Heart right ventricle (tissue), 16 donors: ENCODE measurements at places on chromosomes 3 and 15. TPM values are rescaled to one million over a fixed set of nuclear protein-coding genes. Genes with fewer than 3 reads are reported as not detected.

The TNFSF10 gene
- total RNA-seq = 41.8 TPM

- DNase-seq = no peak
- peaks cover 44% of the 10 kb centered on the region for H3K4me1 ChIP-seq
- H3K36me3 ChIP-seq = no peaks in the 10 kb centered on the region
- peaks cover 100% of the 10 kb centered on the region for H3K27me3 ChIP-seq
Measured at GRCh38 chr3:147410526-147411237, 1.5 kb downstream of the ZIC1 start.

DNA sequence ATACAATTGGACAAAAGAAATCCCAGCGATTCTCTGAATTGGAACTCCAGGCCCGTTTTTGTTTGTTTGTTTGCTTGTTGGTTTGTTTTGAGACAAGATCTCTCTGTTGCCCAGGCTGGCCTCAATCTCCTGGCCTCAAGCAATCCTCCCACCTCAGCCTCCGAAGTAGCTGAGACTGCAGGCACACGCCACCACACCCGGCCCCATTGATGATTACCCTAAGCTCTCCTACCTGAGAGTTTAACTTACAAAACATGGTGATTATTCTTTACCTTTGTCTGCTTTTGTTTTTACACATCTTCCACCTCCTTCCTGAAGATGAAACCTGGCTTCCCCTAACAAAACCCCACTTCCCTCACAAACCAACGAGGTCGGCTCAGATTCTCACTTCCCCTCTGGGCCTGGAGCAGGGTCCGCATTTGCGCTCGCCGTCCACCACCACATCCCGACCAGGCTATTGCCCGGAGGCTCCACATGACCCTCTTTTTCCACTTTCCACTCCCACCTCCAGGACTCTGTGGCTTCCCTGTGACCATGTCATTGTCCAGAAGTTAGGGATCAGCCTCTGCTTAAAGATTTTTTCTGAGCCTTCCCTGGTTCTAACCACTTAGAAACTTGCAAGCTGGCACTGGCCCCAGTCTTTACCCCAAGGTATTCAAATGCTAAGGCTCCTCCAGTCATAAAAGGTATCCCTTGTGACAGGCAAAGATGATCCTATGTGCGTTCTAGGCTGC lies 14.8 kb downstream of the KLHL6 start:
- H3K27ac ChIP-seq = no peak overlapping the region
- H3K27me3 ChIP-seq = no peaks in the 10 kb centered on the region
- no peak overlapping the region for H3K4me3 ChIP-seq

- H3K36me3 ChIP-seq = no peaks in the 10 kb centered on the region
- no peaks in the 10 kb centered on the region for H3K4me1 ChIP-seq
- DNase-seq = no peak
- H3K4me3 ChIP-seq = no peak overlapping the region
Measured at GRCh38 chr3:18047052-18047451, 304.6 kb upstream of the TBC1D5 start.

GRCh38 chr3:56629047-56629446 lies 54.0 kb downstream of the TASOR start:
- H3K27me3 ChIP-seq = no peaks in the 10 kb centered on the region
- H3K27ac ChIP-seq = no peak overlapping the region
- peaks cover 28% of the 10 kb centered on the region for H3K36me3 ChIP-seq
- H3K4me1 ChIP-seq = peaks cover 16% of the 10 kb centered on the region
- no peak overlapping the region for H3K4me3 ChIP-seq

- no peak overlapping the region for H3K4me3 ChIP-seq
- no peaks in the 10 kb centered on the region for H3K27me3 ChIP-seq
- no peaks in the 10 kb centered on the region for H3K4me1 ChIP-seq
- H3K36me3 ChIP-seq = no peaks in the 10 kb centered on the region
Measured at GRCh38 chr3:151074256-151074655, 11.2 kb upstream of the MED12L start.

DNA sequence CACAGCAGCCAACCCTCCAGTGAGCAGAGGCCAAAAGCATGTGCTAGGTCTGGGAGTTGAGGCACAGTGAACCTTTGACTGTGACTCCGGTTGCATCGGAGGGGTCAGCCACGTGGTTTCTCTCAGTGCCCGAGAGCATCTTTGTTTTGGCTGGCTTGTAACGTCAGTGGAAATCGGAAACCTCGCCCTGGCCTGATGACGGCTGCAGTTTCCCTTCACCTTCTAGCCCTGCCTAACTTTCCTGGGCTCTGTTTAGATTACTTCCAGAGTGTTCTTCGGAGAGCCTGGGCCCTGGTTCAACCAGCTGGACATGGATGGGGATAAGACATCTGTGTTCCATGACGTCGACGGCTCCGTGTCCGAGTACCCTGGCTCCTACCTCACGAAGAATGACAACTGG lies 56.6 kb downstream of the MESD start:
- no peaks in the 10 kb centered on the region for H3K27me3 ChIP-seq
- DNase-seq = peak; percentile 34
- peaks cover 4% of the 10 kb centered on the region for H3K4me1 ChIP-seq
- no peaks in the 10 kb centered on the region for H3K36me3 ChIP-seq
- no peak overlapping the region for H3K27ac ChIP-seq

DNA sequence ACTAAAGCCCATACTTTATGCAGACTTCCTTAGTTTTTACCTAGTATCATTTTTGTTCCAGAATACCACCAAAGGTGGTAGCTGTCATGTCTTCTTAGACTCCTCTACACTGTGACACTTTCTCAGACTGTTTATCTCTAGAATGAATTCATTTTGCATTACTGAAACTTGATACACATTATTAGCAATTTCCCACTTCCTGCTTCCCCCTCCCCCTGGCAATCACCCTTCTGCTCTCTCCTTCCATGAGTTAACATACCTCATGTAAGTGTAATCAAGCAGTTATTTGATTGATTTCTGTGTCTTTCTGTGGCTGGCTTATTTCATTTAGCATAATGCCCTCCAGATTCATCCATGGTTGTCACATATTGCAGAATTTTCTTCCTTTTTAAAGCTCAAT lies 204.9 kb downstream of the STAG1 start:
- DNase-seq = no peak
- H3K36me3 ChIP-seq = no peaks in the 10 kb centered on the region
- H3K27me3 ChIP-seq = no peaks in the 10 kb centered on the region
- H3K4me3 ChIP-seq = no peak overlapping the region

The ADAMTS17 gene
- total RNA-seq = 1.2 TPM

The SCG3 gene
- not detected for total RNA-seq

DNA sequence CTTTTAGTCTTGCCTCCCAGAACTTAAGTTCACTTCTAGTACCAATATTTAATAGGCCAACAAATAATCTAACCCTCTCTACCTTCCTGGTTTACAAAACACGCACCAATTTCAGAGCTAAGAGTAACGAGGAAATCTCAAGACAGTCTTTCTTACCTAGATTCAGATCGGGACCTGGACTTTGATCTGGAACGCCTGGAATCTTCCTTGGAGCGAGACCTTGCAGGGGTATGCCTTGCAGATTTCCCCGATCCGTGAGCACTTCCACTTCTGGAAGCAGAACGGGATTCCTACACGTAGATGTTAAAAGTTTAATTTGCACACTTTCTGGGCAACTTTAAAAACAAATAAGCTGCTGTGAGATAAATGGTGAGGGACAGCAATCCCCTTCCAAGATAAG lies 11.4 kb downstream of the TRA2B start:
- peaks cover 33% of the 10 kb centered on the region for H3K4me1 ChIP-seq
- H3K36me3 ChIP-seq = peaks cover 71% of the 10 kb centered on the region
- no peak overlapping the region for H3K4me3 ChIP-seq
- DNase-seq = no peak
- H3K27me3 ChIP-seq = no peaks in the 10 kb centered on the region

The SLC15A2 gene
- 2.3 TPM for total RNA-seq
